ENCODE measurements at places on chromosomes 5 and 9.

DNA sequence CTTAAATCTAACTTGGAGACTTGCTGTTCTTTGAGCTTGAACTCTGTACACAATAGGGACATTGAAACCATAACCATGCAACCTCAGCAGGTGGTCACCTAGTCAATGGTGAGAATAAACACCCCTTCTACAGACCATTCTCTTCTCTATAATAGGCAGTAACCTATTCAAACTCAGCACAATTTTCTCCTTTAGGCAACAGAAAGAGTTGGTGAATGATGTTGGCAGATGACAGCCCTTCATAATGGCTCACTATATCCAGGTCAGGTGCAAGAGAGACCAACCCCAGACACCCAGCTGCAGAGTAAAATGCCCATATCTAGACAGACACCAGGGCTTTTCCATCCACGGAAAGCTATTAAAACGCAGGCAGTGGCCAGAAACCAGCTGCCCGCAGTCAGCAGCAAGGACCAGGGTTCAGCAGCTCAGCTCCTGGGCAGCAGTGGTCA, 106.7 kb downstream of the SERINC5 start:
- no peak for DNase-seq

- peak; percentile 12 for DNase-seq
Measured at GRCh38 chr9:71819115-71819739, 50.9 kb upstream of the CEMIP2 start.

DNA sequence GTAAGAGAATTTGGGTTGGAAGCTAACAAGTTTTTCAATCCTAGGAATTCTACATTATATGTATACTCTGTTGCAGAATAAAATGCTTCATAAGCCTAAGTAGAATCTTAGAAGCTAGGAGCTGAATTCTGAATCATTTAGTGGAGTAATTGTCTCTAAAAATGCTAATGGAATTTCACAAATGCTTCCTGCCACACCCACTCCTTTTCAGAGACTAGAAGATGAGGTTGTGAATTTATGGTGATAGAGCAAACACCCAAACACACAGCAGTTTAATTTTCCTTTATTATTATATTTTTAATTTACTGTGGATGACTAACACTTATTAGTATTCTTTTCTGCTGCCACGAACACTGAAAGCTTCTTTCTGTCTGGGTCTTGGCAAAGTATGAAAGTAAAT, 208.0 kb upstream of the PDE4D start:
- no peak for DNase-seq

- DNase-seq, result peak; percentile 61
Measured at GRCh38 chr5:164345173-164345849, 839.9 kb downstream of the MAT2B start.

- no peak for DNase-seq
Measured at GRCh38 chr5:168786147-168786546, 207.0 kb upstream of the PANK3 start.

DNA sequence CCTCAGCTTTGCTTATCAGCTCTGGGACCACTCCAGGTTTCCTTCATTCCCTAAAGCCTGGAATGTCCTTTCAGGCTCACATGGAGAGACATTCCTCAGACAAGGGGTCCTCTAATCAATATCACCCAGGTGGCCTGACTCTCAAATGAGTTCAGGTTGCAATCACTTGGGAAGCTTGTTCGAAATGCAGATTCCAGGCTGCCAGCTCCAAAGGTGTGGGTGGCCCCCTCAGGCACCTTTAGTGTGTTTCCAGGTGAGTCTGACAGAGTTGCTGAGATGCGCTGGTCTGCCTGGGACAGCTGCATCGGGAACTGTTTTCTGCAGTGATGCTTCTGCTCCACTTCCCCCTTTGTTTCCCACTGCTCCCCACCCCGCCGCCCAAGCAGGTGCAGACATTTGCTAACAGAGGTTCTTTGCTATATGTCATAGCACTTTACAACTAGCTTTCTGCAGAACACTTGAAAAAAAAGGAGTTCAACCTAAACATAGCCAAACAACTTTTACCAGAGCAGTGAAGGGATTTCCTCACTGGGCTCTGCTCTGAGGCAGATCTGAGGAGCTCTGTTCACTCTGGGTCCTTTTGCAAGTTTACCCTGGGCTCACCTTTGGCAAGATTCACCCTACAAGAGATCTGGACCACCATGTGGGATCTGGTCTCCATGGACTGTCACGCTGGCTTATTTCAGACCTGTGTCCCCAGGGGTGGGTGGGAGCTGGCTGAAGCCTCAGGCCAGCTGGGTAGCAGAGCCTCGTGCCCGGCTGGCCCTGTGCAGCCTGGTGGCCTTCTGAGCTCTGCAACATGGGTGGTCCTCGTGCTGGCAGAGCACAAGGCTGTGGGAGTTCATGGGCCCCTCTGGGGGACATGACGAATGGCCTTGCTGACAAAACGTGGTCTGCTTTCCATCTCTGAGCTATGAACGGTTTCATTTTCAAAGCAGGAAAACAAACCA, 539.6 kb downstream of the CCDC171 start:
- DNase-seq, result no peak

- no peak for DNase-seq
Measured at GRCh38 chr9:126665644-126666035, 51.9 kb downstream of the LMX1B start.

- peak; percentile 26 for DNase-seq
Measured at GRCh38 chr5:103465891-103466290, 96.7 kb downstream of the NUDT12 start.

- DNase-seq, result no peak
Measured at GRCh38 chr5:81302596-81302995, 1.2 kb downstream of the ZCCHC9 start.

GRCh38 chr9:129131300-129132145, 20.3 kb downstream of the PTPA start:
- DNase-seq, result peak; percentile 53

- DNase-seq, result no peak
Measured at GRCh38 chr5:160152287-160152686, 33.0 kb upstream of the PWWP2A start.

GRCh38 chr5:132060501-132061161, at the start of gene IL3:
Gene IL3, plus strand, starts transcription at chr5:132060655. Its CDS starts 52 bp downstream, at chr5:132060707.
- DNase-seq, result no peak

- no peak for DNase-seq
Measured at GRCh38 chr9:34072410-34072809, 23.7 kb upstream of the UBAP2 start.

DNA sequence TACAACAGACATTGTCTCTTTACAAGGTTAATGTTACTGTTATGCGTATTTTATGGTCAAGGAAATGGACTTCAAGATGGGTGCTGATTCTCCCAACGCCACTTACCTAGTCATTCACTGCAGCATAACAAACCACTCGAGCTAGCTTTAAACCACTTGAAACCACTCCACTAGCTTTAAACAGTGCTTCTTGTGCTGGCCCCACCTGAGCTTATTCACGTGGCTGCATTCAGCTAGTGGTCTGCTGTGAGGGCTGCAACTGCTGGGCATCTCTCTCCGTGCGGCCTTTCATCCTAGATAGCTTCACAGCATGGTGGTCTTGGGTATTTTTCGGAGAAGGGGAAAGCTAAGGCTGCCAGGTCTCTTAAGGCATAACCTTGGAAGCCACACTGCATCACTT, 3.5 kb upstream of the HRH2 start:
- DNase-seq, result no peak

- DNase-seq, result no peak
Measured at GRCh38 chr5:149156435-149157083, 15.3 kb downstream of the ABLIM3 start.

- DNase-seq, result no peak
Measured at GRCh38 chr5:73637565-73637964, 11.6 kb downstream of the ARHGEF28 start.

DNA sequence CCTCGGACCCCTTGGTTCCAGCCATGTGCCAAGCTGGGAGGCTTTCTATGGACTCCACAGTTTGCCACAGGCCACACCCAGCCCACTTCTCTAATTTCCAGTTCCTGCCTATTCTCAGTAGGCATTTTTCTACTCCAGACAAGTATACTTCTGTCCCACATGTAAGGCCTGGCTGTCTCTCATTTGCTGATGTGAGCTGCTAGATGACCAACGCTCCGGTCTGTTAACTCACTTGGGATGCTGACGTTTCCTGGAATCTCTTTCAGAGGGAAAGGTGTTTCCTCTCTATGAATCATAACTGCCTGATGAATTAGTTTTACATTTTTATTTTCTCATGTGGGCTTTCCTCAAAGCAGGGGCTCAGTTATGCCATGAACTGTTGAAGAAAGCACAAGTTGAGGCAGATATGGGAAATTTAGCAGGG, 36.3 kb downstream of the ERGIC1 start:
- peak; percentile 84 for DNase-seq

GRCh38 chr5:74206579-74207550, 433.7 kb downstream of the ENC1 start:
- peak; percentile 58 for DNase-seq

DNA sequence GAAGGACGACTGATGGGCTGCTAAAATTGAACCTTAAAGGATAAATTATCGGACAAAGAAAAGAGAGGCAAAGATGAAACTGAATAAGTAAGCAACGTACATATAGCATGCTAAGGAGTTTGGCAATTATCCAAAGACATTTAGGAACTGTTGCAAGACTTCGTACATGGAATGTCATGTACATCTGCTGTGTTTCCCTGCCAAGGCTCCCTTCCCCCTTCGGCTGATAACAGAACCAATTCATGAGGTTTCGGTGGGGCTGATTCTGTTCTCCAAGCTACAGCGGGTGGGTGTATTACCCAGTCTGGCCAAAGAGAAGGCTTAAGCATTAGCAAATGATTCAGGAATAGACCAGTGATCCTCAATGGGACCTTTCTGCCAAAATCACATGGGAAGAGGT, 190.9 kb upstream of the FREM1 start:
- DNase-seq, result no peak

GRCh38 chr5:53055365-53055764, 54.2 kb downstream of the MOCS2 start:
- no peak for DNase-seq

- no peak for DNase-seq
Measured at GRCh38 chr9:80931163-80931562, 758.2 kb downstream of the TLE1 start.

GRCh38 chr9:89675058-89675742, 70.4 kb downstream of the GADD45G start:
- no peak for DNase-seq

DNA sequence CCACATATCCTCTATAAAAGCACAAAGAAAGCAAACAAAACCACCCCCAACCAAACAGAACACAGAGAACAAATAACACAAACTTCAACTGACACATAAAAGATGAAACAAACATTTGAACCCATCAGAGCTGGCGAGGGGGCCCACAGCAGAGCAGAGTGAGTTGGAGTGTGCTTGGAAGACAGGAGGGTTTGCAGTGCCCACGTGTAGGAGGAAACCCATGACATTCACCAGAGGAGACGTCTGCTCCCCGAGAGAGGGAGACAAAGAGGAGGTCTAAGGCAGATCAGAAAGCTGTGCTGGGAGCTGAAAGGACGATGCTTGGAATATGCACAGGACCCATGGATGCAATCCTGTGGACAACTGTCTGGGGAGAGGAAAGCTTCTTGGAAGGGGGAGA, 27.0 kb downstream of the MRPL36 start:
- DNase-seq, result peak; percentile 20

- DNase-seq, result peak; percentile 81
Measured at GRCh38 chr9:134707031-134707680, 65.6 kb downstream of the COL5A1 start.

Data from fibroblast of gingiva (primary cell).